ENCODE measurements at places on chromosomes 4 and X. TPM values are rescaled to one million over a fixed set of nuclear protein-coding genes. Genes with fewer than 3 reads are reported as not detected.

HTRA3 gene
- polyA plus RNA-seq, result 163 TPM

IL1RAPL2 gene
- 0.23 TPM for polyA plus RNA-seq

GLRA3 gene
- polyA plus RNA-seq, result not detected

PCDH10 gene
- 2.2 TPM for polyA plus RNA-seq

BST1 gene
- polyA plus RNA-seq, result 10.9 TPM

OTUD6A gene
- polyA plus RNA-seq, result not detected

CXCL5 gene
- polyA plus RNA-seq, result 0.27 TPM

RBM41 gene
- polyA plus RNA-seq, result 5.4 TPM

FGA gene
- not detected for polyA plus RNA-seq

DMRTC1B gene
- 3.8 TPM for polyA plus RNA-seq

COL25A1 gene
- 1.4 TPM for polyA plus RNA-seq

RS1 gene
- polyA plus RNA-seq, result not detected

DLG3 gene
- 40.5 TPM for polyA plus RNA-seq

CLDN22 gene
- polyA plus RNA-seq, result not detected

RASSF6 gene
- polyA plus RNA-seq, result 0.85 TPM

RNF175 gene
- polyA plus RNA-seq, result 0.07 TPM

HOPX gene
- 8.8 TPM for polyA plus RNA-seq

UGT2B7 gene
- not detected for polyA plus RNA-seq

MAGEA12 gene
- not detected for polyA plus RNA-seq

GABRE gene
- 11.0 TPM for polyA plus RNA-seq

PACRGL gene
- polyA plus RNA-seq, result 11.1 TPM

AGA gene
- 21.9 TPM for polyA plus RNA-seq

All from ovary (tissue), 10 donors.